A549 treated with Mapracorat at 1 μM for 4 hours (cell line): ENCODE measurements at places on chromosomes 7 and 10. TPM values are rescaled to one million over a fixed set of nuclear protein-coding genes. Genes with fewer than 3 reads are reported as not detected.

The SMO gene
- total RNA-seq: 10.9 to 16.2 TPM (median 13.6 TPM) in 5 replicates

The C10orf88 gene
- total RNA-seq: 8.0 to 9.1 TPM (median 8.2 TPM) in 5 replicates

The HTR7 gene
- 0.11 to 0.19 TPM (median 0.14 TPM) in 5 replicates for total RNA-seq

The HTR5A gene
- total RNA-seq: not detected in 5 replicates

The SPDYE16 gene
- total RNA-seq: not detected in 5 replicates

The SYNPO2L gene
- total RNA-seq: not detected in 5 replicates

The ZNF282 gene
- 19.0 to 27.2 TPM (median 24.8 TPM) in 5 replicates for total RNA-seq

The FAM20C gene
- total RNA-seq: 33.8 to 48.3 TPM (median 45.2 TPM) in 5 replicates

The CALML5 gene
- total RNA-seq: not detected in 5 replicates

The HOXA6 gene
- total RNA-seq: 0.74 to 1.8 TPM (median 1.6 TPM) in 5 replicates
